ENCODE measurements at places on chromosomes 12 and 14.

DNA sequence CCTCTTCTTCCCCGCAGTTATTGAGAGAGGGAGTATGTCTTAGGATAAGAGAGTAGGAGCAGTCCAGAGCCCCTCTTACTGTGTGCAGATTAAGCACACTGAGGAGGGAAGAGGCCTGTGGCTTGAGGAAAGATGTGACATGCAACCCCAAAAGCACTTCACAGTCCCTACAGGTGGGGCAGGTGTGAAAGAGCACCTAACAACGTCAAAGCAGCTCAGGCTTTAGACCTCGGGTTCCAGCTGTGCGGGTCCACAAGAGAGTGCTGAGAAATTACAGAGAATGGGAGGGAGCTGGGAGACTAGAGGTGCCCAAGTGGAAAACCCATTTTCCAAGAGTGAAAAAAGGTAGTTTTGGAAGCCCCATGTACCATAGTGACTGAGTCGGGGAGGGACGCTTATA, 127.6 kb downstream of the SLC25A47 start:
- DNase-seq, result no peak

DNA sequence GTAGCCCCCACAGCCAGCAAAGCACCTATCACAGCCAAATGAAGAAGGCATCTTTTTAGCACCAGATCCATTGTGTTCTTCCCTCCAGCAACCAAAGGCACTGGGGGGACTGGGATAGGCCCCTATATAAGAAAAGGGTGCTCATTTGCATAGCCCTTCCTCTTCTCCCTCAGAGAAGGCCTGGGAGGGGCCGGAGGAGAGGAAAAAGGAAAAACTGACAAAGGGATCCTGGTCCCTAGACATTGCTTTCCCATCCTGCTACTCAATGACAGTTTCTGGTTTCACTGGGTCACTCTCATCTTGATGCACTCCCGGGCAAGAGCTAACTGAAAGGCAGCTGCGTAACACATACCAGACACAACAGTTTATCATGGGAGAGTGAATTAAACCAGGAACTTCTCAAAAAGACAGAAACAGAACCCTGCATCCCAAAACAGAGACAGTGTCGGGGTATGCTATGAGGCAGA, at the start of gene PMEL:
Gene PMEL, minus strand, starts transcription at position 102 of the 467 bp plus-strand sequence. Its CDS starts 31 bp downstream, at position 71.
- DNase-seq, result no peak

- no peak for DNase-seq
These were observed 40.2 kb downstream of the SLC2A13 start for GRCh38 chr12:40065636-40066035.

DNA sequence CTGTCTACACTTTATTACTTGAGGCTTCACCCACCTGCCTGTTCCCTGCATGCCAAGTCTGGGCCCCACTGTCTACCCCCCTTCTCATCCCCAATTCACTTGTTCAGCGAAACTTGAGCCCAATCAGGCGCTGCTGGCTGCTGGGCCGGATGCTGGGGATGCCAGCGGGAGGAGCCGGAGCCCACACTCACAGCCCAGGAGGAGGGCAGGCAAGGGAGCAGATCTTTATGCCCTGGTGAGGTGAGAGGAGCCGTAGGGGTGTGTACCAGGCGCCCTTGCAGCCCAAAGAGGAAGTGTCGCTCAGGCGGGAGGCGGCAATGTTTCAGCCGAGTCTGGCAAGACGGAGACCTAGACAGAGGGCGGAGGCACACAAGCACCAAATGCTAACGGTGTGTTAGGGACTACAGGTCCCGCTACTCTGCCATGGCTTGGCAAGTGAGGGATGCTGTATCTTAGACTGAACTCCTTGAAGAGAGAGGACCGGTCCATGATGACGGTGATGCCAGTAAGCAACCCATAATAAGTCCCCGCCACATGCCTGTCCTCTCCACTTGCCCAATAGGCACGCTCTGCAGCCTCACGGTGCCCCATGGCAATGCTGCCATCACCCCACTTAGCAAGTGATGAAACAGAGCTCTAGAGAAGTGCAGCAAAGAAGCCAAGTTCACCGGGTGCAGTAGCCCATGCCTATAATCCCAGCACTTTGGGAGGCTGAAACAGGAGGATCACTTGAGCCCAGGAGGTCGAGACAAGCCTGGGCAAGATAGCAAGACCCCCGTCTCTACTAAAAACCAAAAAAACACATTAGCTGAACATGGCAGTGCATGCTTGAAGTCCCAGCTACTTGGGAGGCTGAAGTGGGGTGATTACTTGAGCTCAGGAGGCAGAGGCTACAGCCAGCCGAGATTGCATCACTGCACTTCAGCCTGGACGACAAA, 41.6 kb downstream of the LRRC74A start:
- no peak for DNase-seq

- no peak for DNase-seq
These were observed 14.2 kb downstream of the FRS2 start for GRCh38 chr12:69484428-69484827.
